ENCODE measurements at places on chromosomes 12 and 14. TPM values are rescaled to one million over a fixed set of nuclear protein-coding genes. Genes with fewer than 3 reads are reported as not detected.

The NAV3 gene
- total RNA-seq = 0.85 TPM

The RAB35 gene
- 85.9 TPM for total RNA-seq

DNA sequence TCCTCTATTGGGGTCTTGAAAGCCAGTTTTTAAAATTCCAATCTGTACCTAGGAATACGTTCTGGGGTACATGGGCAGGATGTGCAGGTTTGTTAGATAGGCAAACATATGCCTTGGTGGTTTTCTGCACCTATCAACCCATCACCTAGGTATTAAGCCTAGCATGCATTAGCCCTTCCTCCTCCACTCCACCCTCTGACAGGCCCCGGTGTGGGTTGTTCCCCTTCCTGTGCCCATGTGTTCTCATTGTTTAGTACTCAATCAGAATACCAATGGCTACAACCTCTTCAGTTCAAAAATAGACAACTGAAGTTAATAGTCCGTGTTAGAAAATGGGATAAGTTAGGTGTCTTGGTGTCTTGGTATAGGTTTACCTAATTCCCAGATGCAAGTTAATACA lies 3.4 kb downstream of the NTS start:
- DNase-seq = no peak

DNA sequence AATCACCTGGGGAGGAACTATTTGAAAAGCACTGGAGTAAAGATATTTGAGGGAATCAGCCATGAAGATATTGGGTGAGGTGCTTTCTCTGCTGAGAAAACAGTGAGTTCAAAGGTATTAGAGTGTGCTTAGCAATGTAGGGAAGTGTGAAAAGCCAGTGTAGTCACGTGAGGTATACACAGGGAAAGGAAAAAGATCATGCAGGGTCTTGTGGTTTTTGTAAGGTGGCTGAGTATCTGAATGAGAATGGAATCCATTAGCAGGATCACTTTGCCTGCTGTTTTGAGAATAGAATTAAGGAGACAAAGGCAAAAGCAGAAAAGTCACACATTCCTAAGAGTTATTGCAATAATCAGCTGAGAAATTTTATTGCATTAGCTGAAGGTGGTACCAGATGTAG lies 193.0 kb downstream of the PIK3C2G start:
- DNase-seq = no peak

DNA sequence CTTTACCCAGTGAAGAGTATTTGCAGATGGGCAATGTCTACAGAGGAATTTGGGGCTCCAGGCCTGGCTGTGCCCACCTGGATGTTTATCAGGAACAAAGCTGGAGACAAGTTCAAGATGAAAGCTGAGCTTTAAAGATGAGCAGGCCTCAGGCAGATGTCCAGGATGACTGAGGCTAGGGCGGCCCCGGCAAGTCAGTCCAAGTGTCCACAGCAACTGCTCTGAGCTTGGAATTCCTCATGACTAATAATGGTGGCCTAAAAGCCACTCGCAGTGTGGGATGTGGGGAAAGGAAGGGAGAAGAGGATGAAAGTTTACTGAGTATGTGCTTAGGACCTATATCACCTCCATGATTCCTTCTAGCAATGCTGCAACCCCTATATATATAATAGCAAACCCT lies 128.2 kb upstream of the NOS1 start:
- no peak for DNase-seq
